ENCODE measurements at places on chromosomes 7 and 10.

DNA sequence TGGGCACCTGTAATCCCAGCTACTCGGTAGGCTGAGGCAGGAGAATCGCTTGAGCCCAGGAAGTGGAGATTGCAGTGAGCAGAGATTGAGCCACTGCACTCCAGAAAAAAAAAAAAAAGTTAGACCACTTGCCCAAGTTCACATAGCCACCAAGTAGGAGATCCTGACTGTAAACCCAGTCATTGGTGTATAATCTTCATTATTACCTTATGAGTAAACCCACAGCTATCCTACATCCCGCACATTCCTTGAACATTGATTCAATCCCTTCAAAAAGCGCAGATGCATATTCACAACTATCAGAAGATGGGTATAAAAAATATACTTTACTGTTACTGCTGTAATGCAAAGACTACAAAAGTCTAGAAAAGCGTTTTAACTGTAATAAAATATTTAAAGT, 512.9 kb downstream of the SUGCT start:
- no peak for DNase-seq

GRCh38 chr7:1321411-1322239, 89.0 kb downstream of the UNCX start:
- DNase-seq: no peak

DNA sequence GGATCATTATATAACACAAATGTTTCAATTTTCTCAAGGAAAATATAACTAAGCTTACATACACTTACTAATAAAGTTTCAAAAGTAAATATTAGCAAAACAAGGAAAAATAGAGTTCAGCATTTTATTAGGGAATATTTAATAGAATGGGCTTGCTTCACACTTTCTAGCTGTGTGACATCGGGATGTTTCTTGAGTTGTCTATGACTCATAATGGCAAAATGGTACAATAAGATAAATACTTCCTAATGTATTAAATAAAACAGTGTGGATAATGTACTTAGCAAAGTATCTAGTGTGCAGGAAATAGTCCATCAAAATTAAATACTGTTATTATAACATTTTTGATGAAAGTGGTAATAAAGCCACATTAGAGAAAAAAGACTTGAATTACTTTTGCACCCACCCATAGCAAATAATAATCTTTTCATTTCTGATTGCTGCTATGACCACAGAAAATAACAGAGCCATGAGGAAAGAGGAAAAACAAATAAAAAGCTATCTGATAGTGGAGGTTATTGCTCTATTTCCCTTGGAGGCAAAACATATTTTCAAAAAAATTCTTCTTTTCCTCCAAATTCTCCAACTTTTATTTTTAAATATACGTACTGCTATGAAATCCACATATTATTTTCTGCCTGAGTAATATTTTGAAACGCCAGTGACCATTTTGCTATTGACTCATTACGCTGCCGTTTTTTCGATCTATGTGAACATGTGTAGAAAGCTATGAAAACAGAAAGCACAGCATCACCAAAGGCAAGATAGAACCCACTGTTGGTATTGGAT, 272.9 kb upstream of the KLF6 start:
- DNase-seq: no peak

GRCh38 chr10:116134322-116134721, 138.7 kb downstream of the GFRA1 start:
- no peak for DNase-seq

DNA sequence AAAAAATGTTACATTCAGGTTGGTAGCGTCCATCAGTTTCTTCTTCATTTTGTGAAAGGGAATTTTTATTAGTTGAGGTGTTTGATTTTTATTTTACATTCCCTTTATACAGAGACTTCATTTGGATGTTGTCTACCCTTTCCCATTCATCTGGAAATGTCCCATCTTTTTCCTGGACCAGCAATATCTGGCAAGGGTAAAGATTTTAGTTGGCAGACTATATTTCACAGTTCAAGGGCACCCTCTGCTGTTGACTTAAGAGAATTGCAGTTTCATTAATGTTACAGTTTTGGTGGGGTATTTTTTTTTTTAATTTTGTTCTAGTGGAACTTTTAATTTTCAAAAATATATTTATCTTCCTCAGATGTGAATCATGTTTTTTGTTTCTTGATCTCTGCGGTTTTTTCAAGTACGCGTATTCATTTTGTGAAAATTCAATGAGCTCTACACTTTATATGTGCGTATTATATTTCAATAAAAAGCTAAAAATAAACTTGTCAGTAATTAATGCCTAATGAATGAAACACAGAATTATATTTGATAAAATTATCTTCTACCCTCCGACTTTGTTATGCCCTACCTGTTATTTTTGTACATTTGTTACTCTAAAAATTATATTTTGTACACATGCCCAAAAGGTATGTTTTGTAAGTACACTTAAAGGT, 97.9 kb upstream of the KLF14 start:
- no peak for DNase-seq

GRCh38 chr7:36100226-36100625, 52.8 kb upstream of the EEPD1 start:
- DNase-seq: no peak

DNA sequence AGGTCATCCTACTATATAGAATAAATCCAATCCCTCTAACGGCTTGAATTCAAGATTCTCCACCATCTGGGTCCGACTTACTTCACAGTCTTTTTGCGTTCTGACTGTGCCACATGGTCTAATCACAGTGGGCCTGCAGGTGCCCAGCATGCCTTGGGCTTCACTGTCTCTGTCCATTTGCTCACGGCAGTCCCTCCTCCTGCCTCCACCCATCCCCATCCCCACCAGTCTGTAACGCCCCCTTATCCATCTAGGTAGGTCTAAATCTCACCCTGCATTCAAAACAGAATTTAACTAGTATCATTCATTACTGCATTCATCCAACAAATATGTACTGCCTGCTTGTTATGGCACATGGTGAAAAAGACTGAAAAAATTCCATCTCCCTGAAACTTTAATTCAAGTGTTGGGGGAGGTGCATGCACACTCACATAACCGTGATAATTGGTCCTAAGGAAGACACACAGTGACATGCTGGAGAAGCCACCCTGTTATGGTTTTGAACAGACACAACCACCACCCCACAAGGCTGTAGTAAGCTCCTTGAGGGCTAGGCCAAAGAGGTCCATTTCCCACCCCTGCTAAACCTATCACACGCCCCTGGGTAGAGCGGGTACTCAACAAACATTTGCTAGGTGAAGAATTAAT, 24.2 kb downstream of the SORBS1 start:
- no peak for DNase-seq

GRCh38 chr10:112624546-112625048, 177.6 kb downstream of the VTI1A start:
- no peak for DNase-seq

GRCh38 chr10:27372095-27372494, 131.5 kb upstream of the ACBD5 start:
- DNase-seq: no peak
